ENCODE measurements at places on chromosomes 6 and 20.

GRCh38 chr20:47740862-47741184 is 44.5 kb downstream of the SULF2 start:
- DNase-seq: no peak

GRCh38 chr20:15831201-15831600 is 742.0 kb downstream of the KIF16B start:
- no peak for DNase-seq

DNA sequence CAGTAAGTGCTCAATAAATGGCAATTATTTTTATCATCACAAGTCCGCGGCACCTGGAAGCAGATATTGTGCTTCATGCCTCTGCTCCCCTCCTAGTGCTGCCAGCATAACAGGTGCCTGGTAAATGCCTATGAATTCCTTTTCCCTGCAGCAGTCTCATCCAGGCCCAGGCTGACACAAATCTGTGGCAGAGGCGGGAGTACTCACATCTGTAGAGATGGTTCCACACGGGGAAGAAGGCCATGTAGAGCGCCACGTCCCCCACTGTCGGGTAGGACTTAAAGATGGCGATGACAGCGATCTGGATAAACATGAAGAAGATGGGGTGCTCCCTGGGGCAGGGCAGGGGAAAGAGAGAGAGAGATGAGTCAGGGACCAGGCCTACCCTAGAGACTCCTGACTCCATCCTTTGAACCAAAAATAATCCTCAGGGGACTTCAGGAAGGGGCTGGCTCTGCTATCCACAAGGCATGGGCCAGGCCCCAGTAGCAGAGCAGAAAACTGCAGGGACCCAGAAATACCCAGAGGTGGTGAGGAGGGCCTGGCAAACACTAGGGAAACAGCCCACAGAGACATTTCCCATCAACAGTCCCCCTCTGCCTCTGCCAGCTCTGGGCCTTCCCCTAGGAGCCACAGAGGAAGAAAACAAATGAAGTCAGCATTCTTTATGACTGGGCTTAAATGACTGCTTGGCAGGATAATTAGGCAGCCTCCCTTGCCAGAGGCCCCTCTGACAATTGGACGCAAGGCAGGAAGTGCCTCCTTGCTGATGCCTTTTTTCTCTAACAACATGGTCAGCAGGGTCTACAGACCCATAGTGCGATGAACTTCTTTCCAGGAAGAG is 23.0 kb downstream of the MAP1LC3A start:
- no peak for DNase-seq

GRCh38 chr6:36576578-36576977 is 17.6 kb upstream of the SRSF3 start:
- DNase-seq: no peak

GRCh38 chr20:14848806-14849205 is 511.4 kb upstream of the FLRT3 start:
- DNase-seq: no peak

- no peak for DNase-seq
Measured at GRCh38 chr6:92297101-92297500, 1122.3 kb downstream of the EPHA7 start.

DNA sequence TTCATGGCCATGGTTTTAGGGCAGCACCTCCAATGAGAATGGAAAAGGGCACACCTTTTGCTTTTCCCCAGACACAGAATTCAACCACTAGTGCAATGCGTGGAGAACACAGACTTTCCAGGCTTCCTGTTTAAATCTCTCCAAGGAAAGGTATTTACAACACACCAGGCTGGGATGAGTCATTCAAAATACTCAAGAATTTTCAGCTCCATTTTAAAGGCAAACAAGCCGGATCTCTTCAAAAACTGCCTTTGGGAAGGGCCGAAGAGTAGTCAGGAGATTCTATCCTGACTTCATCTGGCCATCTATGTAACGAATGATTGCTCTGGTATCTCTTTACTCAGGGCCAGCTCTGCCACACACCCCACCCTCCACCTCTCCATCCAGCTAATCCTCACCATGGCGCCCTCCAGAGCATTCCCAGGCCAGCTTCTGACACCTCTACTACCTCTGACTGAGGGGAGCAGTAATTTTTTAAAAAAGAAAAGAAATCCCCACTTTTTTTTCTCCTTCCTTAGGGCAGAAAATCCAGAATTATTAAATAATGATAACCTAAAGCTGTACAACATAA is 254.6 kb downstream of the LY86 start:
- DNase-seq: no peak

- DNase-seq: no peak
Measured at GRCh38 chr6:152267967-152268845, 369.0 kb downstream of the SYNE1 start.

- no peak for DNase-seq
Measured at GRCh38 chr6:147392917-147393625, 115.4 kb upstream of the SAMD5 start.

- DNase-seq: no peak
Measured at GRCh38 chr6:89522778-89523177, 89.8 kb downstream of the ANKRD6 start.

GRCh38 chr20:47389867-47390347 is 33.4 kb upstream of the ZMYND8 start:
- no peak for DNase-seq

DNA sequence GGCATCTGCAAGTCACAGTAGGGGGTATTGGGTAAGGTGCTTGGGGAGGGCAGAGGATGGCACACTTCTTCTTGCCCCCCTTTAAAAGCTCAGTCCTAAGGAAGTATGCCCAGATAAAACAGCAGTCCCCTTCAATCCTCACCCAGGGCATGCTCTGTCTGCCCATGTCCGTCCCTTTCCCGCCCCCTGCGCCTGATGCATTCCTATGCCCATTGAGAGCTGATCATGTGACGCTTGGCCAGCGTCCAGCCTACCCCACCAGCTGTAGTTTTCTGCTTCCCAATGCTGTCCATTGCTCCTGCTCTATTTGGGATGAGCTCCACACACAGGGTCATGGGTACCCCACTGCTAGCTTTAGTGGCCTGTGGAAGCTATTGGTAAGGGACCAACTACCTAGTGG is 8.3 kb downstream of the SIGLEC1 start:
- no peak for DNase-seq

- no peak for DNase-seq
Measured at GRCh38 chr20:49545572-49545971, 22.4 kb downstream of the PTGIS start.

DNA sequence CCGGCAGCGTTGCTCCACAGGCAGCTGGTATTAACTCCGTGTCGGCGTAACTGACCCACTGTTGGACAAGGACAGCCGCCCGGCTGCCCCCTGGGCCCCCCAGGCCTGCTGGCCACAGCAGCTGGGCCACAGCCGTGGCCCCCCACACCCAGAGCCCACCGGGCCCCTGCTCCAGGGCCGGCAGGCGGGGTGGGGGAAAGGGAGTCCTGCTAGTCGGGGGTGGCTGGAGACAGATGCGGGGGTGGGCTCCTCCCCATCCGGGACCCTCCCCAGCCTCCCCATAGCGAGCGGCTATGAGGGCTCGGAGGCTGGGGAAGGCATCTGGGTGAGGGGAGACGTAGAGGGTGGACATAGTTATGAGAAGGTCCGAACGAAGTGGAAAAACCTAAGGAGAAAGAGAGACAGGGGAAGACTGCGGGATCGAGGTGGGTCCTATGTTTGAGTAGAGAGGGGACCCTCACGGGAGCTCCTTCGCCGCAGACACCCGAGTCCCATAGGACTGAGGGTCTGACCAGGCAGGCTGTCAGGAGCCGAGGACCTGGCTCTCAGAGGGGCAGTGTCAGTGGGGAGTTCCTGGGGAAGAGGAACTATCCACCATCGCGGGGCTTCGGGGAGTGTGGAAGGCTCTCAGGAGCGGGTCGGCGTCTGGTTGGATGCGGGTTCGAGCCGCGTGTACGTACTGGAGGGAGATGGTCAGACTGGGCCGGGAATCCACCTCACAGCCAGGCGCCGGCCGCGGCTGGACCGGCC is 511 bp downstream of the VARS1 start:
- no peak for DNase-seq

DNA sequence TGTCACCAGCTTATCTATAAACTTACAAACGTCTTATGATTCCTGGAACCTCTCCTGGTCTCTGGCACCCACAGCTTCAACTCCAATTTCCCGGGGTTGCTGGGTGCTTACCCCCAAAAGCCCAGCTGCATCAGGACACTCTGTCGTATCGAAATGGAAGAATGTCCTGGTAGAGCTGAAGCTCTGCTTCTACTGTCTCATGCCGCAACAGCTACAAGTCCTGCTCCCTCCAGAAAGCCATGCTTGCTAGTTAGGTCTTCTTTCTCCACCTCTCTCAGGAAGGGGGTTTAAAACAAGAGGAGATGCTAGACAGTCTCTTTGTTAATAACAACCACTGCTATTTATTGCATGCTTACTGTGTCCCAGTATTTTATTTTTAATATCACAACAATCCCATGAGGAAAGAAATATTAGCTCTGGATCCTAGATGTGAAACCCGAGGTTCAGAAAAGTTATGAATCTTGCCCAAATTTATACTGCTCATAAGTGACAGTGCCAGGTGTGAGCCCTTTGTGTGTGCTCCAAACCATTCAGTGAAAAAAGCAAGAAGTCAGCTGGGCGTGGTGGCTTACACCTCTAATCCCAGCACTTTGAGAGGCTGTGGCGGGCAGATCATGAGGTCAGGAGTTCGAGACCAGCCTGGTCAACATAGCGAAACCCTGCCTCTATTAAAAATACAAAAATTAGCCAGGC is 82.3 kb upstream of the GCM1 start:
- no peak for DNase-seq

DNA sequence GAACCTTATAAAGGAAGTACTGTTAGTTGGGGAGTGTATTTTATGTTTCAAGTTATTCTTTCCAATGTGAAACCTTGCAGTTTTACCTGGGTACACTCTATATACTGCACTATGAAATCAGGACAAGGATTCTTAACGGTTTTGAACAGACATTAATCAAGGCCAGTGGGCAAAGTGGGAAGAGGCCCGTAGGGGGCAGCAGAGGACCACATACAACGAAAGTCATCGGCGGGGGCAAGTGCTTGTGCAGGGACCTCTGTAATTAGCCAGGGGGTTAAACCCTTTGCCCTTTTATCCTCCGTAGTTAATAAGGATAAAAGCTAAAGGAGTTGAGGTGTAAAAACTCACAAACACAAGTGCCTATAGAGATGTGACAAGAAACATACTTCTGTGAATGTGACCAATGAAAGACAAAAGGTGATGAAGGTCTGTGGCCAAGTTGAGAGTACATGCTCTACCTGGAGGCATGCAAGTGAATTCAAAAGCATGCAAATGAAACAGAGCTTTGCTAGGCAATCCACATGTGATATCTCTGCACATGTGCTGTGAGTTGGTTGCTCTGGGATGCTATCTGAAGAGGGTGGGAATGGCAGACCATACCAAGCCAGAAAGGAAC is 392.7 kb upstream of the MAN1A1 start:
- DNase-seq: no peak

DNA sequence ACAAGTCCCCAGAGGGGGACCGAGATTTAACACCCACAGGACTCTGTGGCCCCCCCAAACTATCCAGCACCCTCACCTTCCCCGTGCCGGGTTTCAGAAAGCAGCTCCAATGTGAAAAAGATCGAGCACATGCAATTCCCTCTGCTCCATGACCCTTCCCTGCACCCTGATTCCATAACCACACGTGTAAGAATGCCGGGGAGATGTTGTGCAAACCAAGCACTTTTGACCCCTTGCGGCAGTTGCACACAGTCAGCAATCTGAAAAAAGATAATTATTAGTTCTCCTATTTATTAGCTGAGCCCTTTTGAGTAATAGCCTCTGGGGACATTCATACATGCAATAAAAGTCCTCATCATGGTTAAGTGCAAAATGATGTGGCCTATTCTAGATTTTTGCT is 13.0 kb downstream of the FOXQ1 start:
- DNase-seq: no peak

- DNase-seq: no peak
Measured at GRCh38 chr20:11153819-11154218, 480.0 kb upstream of the JAG1 start.

DNA sequence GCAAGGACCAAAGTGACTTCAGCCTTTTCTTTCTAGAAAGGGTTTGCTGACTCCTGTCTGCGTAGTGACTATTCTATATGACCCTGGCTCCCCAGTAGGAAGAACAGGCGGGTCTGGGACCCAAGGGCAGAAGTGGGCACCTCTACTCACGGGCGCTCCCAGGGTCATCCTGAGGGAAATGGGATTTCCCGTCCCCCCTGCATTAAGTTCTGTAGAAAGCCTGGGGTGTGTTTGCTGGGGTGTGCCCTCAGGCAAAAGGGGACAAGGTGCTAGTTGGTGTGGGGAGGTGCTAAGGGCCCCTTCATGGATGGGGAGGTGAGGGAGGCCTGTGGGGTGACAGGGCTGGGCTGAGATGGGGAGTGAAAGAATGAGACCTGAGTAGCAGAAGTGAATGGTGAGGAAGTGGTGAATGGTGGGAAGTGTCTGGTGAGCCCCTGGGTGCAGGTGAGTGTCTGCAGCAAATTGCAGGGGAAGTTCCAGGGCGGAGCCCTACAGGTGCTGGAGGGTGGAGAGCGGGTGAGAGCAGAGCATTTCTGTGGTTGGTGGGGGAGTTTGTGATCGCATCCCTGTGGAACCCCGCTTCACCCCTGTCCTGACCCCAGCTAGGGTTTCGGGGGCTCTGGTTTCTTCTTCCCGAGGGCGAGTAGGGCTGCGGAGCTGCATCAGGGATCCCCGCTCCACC is 21.1 kb downstream of the RAET1L start:
- DNase-seq: no peak

GRCh38 chr6:100461917-100462705 is 2.6 kb downstream of the SIM1 start:
- DNase-seq: no peak

GRCh38 chr6:134802426-134803058 is 147.4 kb downstream of the ALDH8A1 start:
- no peak for DNase-seq

DNA sequence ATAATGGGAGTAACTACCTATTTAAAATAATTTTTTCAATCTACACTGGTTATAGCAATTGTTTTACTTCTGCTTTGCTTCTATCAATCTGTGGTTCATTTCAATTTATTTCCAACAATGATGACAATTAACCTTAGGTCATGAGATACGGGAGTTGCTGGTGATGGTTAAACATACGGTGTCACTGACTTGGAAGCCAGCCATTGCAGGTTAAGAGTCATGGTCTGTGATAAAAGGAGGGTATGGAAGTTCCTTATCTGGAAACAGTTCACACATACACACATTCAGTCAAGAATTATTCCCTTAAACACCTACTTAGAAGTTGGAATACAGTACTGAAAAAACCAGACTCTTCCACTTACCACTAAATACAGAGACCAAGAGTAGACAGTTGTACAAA is 180.0 kb downstream of the KIF16B start:
- no peak for DNase-seq

- DNase-seq: no peak
Measured at GRCh38 chr6:167429353-167429752, 104.5 kb downstream of the TTLL2 start.

- DNase-seq: no peak
Measured at GRCh38 chr6:138518054-138518453, 18.8 kb upstream of the NHSL1 start.

GRCh38 chr20:7702141-7702540 is 238.1 kb downstream of the HAO1 start:
- DNase-seq: no peak

GRCh38 chr6:52503323-52503747 is 73.5 kb downstream of the TRAM2 start:
- DNase-seq: no peak

- no peak for DNase-seq
Measured at GRCh38 chr20:57451795-57452661, 60.8 kb downstream of the RBM38 start.

GRCh38 chr20:60269573-60270162 is 311.4 kb downstream of the CDH26 start:
- DNase-seq: no peak

- no peak for DNase-seq
Measured at GRCh38 chr6:130947464-130947863, 115.6 kb downstream of the EPB41L2 start.

GRCh38 chr6:143839196-143839595 is 3.9 kb upstream of the LTV1 start:
- DNase-seq: no peak
